ENCODE measurements at places on chromosomes 2 and 18.

GRCh38 chr2:70357684-70358071 lies 55.8 kb upstream of the FAM136A start:
- no peak for DNase-seq

- DNase-seq: no peak
These were observed 303.0 kb downstream of the ICOS start for GRCh38 chr2:204239411-204240165.

DNA sequence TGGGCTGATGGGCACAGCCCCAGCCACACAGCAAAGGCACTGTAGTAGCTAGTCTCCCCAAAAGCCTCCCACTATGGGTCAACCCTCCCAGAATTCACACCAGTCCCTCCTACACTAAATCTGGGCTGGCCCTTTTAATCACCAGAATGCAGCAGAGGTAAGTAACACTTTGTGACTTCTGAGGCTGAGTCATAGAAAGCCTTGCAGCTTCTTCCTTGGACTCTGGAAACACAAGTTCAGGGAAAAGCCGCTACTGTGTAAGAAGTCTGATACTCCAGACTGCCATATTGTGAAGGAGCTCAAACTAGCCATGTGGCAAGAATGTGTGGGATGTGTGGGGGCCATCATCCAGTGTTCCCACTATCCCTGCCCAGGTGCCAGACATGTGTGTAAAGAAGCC lies 19.0 kb upstream of the SIX2 start:
- DNase-seq: no peak

GRCh38 chr2:45651415-45652089 lies at the start of gene PRKCE:
TSS of gene PRKCE (plus strand) at chr2:45651675.
- DNase-seq: peak; percentile 64

DNA sequence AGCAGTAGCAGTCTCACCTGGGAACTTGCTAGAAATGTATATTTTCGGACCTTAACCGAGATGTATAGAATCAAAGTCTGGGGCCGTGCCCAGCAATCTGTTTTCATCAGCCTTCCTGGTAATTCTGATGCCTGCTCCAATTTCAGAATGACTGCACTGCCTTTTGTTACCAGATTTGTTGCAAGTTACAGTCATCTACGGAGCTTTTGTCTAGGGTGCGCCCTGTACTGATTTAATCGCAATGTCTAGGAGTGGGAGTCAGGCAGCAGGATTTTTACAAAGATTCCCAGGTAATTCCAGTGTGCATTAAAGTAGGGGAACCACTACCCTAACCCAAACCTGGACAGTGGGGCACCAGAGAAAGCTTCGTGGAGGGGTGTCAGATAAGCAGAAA lies 178.0 kb downstream of the HAUS1 start:
- no peak for DNase-seq

DNA sequence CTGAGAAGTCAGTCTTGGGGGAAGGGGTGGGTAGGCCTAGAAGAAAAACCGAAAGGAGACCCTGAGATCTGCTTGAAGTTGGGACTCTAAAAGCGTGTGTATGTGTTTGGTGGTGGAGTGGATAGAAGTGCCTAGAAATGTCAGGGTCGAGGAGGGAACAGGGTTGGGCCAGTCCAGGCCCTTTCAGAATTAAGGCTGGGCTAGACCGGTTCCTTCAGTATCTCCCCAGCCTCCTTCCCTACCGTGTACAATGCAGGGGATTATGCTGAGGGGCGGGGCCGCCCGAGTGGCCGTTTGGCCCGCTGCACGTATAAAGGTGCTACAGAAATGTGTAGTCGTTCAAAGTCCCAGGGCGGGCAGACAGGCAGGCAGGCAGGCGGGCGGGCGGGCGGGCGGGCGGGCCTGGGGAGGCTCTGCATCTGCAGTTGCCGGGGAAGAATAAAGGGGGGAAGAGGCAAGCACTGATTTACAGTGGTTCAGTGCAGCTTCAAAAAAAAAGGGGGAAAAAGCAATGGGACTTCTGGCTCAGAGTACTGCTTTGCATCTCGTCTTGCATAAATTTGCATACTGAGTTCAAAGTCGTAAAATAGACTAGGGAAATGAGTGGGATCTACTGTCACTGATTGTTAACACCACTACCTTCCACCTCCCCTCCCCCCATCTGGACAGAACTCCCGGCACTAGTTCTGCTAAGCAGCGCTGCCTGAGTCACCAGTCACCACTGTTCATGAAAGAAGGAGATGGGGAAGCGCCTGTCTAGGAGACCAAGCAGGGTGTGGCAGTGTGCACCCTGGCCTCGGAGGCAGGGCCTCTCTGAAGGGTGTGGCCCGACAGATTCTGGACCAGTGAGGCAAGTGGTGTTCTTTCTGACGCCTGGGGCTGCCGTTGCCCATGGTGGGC lies 3.6 kb downstream of the IGFBP2 start:
- no peak for DNase-seq

GRCh38 chr18:64692826-64693225 lies 543.9 kb upstream of the LINC00305 start:
- no peak for DNase-seq

DNA sequence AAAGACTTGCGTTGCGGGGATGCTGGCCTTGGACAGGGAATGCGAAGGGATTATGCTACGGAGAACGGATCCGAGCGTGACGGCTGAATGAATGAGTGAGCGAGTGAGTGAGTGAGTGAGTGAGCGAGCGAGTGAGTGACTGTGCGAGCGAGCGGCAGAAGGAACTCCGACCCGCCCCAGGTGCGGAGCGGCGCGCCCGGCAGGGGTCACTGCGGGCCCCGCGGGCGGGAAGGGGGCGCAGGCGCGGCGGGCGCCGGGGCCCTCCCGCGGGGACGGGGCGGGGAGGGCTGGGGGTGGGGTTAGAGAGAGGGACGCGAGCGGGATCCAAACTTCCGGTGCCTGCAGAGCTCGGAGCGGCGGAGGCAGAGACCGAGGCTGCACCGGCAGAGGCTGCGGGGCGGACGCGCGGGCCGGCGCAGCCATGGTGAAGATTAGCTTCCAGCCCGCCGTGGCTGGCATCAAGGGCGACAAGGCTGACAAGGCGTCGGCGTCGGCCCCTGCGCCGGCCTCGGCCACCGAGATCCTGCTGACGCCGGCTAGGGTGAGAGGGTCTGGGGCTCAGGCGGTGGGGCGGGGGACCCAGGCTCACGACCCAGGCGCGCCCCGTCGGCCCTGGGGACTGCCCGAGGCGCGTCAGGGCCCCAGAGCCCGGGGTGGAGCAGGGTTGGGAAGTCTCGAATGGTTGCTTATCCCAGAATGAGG lies at the start of gene ITM2C:
ITM2C (plus strand) TSS at position 338 of the 702 bp plus-strand sequence; CDS start at position 422, 84 bp downstream.
- peak; percentile 84 for DNase-seq

DNA sequence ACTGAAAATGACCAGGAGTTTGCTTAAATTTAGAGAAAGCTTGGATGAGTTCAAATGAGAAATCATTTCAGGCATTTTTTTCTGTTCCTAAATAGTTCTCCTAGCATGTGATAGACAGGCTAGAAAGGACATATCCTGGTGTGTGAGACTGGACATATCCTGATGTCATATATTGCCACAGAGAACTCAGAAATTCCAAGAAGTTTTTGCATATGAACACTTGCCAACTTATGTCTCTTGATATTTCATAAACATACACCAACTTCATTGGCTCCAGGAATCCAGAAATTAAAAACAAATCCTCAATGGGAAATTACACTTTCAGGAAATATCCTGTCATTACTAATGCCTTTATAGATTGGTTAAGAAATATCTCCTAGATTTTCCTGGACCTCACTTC lies 2.9 kb upstream of the SERPINB4 start:
- DNase-seq: no peak

DNA sequence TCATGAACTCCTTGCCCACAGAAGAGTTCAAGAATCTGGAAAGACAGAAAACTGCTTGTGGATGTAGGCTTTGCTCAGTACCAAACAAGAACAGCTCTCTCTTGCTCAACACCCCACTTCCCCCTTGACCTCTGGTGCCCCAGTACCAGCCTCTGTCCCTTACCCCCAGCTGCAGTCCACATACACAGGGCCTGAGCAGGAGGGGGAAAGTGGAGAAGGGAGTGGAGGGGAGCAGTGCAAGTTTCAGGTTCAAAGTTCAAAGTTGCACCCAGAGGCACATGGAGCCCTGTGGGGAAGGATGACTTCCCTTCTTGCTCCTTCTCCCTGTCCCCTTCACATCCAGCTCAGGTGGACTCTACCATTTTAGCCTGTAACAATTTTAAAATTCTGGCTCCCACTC lies 61.1 kb upstream of the LPIN2 start:
- DNase-seq: no peak

DNA sequence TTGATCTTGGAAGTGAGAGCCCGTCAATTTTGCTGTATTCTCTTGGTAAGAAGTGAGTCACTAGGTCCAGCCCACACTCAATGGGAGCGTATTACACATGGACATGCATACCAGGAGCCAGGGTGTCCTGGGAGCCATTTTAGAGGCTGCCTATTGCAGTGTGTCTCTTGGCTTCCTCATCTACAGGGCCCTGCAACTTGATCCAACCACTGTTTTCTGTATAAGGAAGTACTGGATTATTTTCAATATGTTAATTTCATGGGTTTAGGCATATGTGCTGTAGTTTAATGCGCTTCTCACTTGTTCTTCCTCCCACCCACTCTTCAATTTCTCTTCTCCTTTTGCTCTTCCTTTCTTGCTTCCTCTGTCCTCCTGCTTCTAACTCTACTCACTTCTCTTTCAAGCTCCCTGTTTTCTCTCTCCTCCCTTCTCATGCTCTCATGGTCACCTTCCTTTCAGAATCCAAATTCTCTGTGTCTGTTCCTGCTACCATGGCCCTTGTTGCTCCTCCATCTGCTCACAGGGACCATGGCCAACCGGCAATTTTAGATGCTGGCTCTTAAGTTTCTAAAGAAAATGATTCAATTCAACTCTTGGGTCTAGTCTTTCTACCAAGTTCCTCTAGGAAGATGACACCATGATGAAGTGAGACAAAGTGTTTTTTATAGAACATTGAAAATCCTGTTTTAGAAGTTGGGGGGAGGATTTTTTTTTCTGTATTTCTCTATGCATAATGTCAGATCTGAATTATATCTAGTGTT lies 152.0 kb upstream of the ZEB2 start:
- DNase-seq: no peak

- no peak for DNase-seq
These were observed 93.6 kb downstream of the XRCC5 start for GRCh38 chr2:216202626-216203250.

DNA sequence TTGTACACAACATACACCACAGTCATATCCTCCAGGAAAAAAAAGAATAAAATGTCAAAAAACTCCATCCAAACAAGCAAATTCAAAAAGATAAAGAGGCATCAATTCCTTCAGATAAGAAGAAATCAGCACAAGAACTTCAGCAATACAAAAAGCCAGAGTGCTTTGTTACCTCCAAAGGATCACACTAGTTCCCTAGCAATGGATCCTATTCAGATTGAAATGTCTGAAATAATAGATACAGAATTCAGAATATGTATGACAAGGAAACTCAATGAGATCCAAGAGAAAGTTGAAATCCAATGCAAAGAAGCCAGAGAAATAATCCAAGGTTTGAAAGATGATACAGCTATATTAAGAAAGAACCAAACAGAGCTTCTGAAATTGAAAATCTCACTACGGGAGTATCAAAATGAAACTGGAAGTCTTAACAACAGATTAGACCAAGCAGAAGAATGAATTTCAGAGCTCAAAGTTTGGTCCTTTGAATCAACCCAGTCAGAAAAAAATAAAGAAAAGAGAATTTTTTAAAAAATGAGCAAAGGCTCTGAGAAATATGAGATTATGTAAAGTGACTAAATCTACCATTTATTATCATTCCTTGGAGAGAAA lies 80.6 kb downstream of the TRABD2A start:
- DNase-seq: no peak

DNA sequence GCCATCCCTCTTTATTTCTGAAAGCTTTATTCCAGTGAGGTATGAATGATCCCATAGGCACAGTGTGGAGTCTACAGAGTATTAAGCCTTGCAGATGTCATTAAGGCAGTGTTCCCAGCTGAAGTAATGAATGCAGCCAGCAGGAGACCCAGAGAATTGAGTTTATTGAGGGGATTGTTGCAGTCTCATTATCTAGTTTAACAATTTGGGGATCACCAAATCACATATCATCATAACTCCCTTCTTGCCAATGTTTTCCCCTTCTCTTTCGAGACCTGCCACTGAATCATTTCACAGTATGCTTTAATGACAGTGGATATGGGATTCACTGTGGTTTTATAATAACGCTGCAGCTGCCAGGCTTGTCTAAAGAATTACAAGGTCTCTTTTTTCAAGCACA lies 249.3 kb upstream of the FSHR start:
- DNase-seq: no peak

- no peak for DNase-seq
These were observed 137.7 kb downstream of the ALPK2 start for GRCh38 chr18:58491113-58491696.

- no peak for DNase-seq
These were observed 17.2 kb downstream of the ATP8B1 start for GRCh38 chr18:57785751-57786437.

DNA sequence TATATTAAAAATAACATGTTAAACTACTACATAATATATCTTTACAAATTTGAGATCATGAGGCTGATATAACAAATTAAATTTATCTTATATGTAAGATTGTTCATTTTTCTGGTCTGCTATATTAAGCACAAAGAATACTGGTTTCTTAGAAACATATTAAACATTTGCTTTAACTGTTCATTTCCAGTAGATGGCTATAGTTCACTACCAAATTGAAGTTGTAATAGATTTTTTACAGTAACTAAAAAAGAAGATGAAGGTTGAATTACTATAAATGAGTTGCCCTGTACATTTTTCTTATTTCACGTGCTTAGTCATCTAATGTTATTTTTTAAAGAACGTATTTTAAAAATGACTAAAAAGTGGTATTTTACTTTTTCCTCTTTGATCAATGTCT lies 57.0 kb downstream of the ZNF407 start:
- DNase-seq: no peak

DNA sequence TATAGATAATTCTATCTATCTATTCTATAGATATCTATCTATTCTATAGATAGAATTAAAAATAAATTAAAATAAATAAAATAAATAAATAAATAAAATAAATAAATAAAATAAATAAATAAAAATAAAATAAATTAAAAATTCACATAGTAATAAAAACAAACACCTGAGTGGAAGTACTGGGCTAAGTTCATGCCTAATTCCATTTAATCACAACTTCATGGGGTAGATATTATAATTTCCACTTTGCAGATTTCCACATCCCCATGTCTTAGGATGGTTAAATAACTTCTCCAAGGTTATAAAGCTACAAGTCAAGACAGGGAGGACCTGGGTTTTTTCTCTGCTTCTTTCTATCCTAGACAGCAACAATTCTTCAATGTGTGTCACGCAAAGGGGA lies 261.4 kb upstream of the MEX3C start:
- DNase-seq: no peak

- DNase-seq: no peak
These were observed 487.6 kb downstream of the TMEM182 start for GRCh38 chr2:103249462-103249861.

- peak; percentile 83 for DNase-seq
These were observed 109.2 kb upstream of the AGAP1 start for GRCh38 chr2:235384624-235385023.

- DNase-seq: no peak
These were observed 149.0 kb downstream of the MEIS1 start for GRCh38 chr2:66583881-66584280.

- DNase-seq: no peak
These were observed 65.7 kb upstream of the PARD3B start for GRCh38 chr2:204479557-204479956.

Measured in anterior cingulate cortex (tissue), 58 donors.